GM20000 (cell line): ENCODE measurements at places on chromosomes 2 and 18.

GRCh38 chr18:46423226-46423805 is 233.7 kb downstream of the LOXHD1 start:
- no peak for DNase-seq

GRCh38 chr2:177295484-177295883 is 31.0 kb upstream of the NFE2L2 start:
- no peak for DNase-seq

- DNase-seq = no peak
Measured at GRCh38 chr18:44602845-44603244, 77.8 kb upstream of the SETBP1 start.

- no peak for DNase-seq
Measured at GRCh38 chr18:77361382-77361781, 111.7 kb downstream of the GALR1 start.

- DNase-seq = no peak
Measured at GRCh38 chr2:23478933-23479683, 94.1 kb downstream of the KLHL29 start.

GRCh38 chr18:48781163-48781987 is 169.4 kb downstream of the SMAD7 start:
- DNase-seq = no peak
